Foreskin fibroblast (primary cell): ENCODE measurements at places on chromosomes 3 and 15.

- no peak for DNase-seq
Measured at GRCh38 chr3:4928277-4928789, 50.9 kb upstream of the BHLHE40 start.

GRCh38 chr15:42069025-42069424 is 25.3 kb downstream of the PLA2G4D start:
- no peak for DNase-seq

GRCh38 chr15:84752700-84753099 is 4.3 kb downstream of the ZNF592 start:
- DNase-seq: peak; percentile 67

DNA sequence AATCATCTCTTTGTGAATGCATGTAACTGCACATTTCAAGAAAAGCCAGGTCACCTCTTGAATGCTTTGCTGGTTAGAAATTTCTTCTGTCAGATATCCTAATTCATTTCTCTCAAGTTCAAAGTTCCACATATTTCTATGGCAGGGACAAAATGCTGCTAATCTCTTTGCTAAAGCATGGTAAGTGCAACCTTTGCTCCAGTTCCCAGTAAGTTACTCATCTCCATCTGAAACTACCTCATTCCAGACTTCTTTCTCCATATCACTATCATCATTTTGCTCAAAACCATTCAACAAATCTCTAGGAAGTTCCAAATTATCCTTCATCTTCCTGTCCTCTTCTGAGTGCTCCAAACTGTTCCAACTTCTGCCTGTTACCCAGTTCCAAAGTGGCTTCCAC is 230.6 kb downstream of the ZMAT3 start:
- peak; percentile 36 for DNase-seq

GRCh38 chr3:151877269-151877668 is 3.8 kb downstream of the SUCNR1 start:
- DNase-seq: no peak
